ENCODE measurements at places on chromosomes 6 and 20.

DNA sequence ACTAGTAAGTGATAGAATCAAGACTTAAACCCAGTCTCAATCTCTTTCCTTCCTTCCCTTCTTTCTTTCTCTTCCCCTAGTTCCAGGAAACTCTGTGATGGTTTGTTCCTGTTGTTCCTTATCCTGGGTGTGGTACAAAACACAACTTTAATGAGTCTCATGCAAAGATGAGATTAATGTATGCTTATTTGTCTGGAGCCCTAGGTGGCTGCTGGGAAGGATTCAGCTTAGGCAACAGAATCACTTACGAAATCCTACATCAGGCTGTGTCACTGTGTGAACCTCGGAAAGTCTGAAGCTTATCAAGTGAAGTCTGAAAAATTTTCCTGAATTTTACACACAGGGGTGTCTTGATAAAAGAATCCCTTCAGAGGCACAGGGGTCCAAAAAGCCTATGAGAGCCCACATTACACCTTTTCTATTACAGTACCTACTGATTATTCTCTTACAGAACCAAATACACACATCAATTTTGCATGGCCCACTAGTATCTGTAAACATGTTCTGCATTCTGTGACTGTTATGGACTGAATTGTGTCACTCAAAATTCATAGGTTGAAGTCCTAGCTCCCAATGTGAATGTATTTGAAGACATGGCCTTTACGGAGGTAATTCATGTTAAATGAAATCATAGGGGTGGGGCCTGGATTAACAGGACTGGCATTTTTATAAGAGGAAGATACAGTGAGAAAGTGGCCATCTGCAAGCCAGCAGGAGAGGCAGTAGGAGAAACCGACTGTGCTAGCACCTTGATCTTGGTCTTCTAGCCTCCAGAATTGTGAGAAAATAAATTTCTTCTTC is 144.7 kb downstream of the MYB start:
- DNase-seq = no peak
- H3K27me3 ChIP-seq = no peaks in the 10 kb centered on the region
- H3K27ac ChIP-seq = no peak overlapping the region
- H3K4me1 ChIP-seq = no peaks in the 10 kb centered on the region
- H3K36me3 ChIP-seq = no peaks in the 10 kb centered on the region

DNA sequence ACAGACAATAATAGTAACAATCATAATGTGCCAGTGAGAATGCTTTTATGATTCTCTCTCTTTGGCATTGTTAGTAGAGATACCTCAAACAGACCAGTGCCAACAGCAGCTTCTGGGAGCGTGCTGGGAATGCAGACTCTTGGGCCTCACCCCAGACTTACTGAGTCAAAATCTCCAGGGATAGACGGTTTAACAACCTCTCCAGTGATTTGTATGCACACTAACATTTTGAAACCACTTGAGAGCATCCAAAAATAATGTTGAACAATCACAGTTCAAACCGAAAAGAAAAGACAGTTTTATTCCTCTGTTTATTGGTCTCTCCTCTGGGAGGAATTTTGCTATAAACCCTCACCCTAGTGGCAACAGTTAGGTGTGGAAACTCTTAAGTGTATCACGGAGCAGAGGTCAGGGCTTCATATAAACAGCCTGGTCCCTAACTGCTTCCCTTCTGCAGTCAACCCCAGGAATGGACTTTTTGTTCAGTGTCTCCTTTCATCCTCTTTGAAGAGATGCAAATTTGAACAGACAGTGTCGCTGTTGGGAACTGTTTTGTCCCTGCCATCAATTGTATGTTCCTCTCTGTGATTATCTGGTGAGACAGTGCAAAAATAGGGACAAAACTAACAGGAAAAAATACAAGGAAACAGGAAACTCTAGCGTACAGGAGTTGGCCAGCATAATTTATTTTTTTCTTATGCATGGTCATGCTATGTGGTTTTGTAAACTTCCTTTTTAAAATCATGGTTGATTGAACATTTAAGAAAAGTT is 162.4 kb upstream of the BTBD3 start:
- H3K36me3 ChIP-seq = no peaks in the 10 kb centered on the region
- H3K4me3 ChIP-seq = no peak overlapping the region
- DNase-seq = no peak

- H3K36me3 ChIP-seq = no peaks in the 10 kb centered on the region
- no peak overlapping the region for H3K4me3 ChIP-seq
- DNase-seq = no peak
- no peaks in the 10 kb centered on the region for H3K27me3 ChIP-seq
- no peaks in the 10 kb centered on the region for H3K4me1 ChIP-seq
- H3K27ac ChIP-seq = no peak overlapping the region
Measured at GRCh38 chr6:143097224-143097795, 36.6 kb downstream of the AIG1 start.

GRCh38 chr20:36344517-36345132 is 38.5 kb downstream of the DLGAP4 start:
- H3K4me1 ChIP-seq = no peaks in the 10 kb centered on the region
- no peak overlapping the region for H3K4me3 ChIP-seq
- H3K36me3 ChIP-seq = no peaks in the 10 kb centered on the region
- H3K27me3 ChIP-seq = peaks cover 23% of the 10 kb centered on the region
- H3K27ac ChIP-seq = no peak overlapping the region

- H3K27me3 ChIP-seq = no peaks in the 10 kb centered on the region
- no peak for DNase-seq
- no peak overlapping the region for H3K4me3 ChIP-seq
- H3K4me1 ChIP-seq = peaks cover 14% of the 10 kb centered on the region
- no peaks in the 10 kb centered on the region for H3K36me3 ChIP-seq
Measured at GRCh38 chr20:41133709-41134361, 3.5 kb upstream of the PLCG1 start.

GRCh38 chr20:41249411-41250281 is 67.9 kb downstream of the ZHX3 start:
- no peak overlapping the region for H3K4me3 ChIP-seq
- peak overlapping the region; percentile 92 for H3K27ac ChIP-seq
- peaks cover 66% of the 10 kb centered on the region for H3K4me1 ChIP-seq
- no peaks in the 10 kb centered on the region for H3K27me3 ChIP-seq
- DNase-seq = no peak

GRCh38 chr6:147382945-147383554 is 125.4 kb upstream of the SAMD5 start:
- no peaks in the 10 kb centered on the region for H3K4me1 ChIP-seq
- H3K27ac ChIP-seq = no peak overlapping the region
- H3K36me3 ChIP-seq = peaks cover 57% of the 10 kb centered on the region
- H3K27me3 ChIP-seq = no peaks in the 10 kb centered on the region
- no peak overlapping the region for H3K4me3 ChIP-seq
- DNase-seq = no peak

DNA sequence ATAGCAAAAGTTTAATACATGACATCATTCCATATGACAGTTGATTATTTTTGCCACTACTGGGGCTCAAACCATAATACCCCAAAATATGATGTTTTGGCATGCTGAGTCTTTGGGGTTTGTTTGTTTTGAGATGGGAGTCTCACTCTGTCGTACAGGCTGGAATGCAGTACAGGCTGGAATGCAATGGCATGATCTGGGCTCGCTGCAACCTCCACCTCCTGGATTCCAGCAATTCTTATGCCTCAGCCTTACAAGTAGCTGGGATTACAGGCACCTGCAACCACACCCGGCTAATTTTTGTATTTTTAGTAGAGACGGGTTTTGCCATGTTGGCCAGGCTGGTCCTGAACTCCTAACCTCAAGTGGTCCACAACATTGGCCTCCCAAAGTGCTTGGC is 1.3 kb upstream of the MRS2 start:
- H3K27me3 ChIP-seq = no peaks in the 10 kb centered on the region
- H3K4me3 ChIP-seq = no peak overlapping the region
- DNase-seq = no peak
- H3K27ac ChIP-seq = no peak overlapping the region
- H3K36me3 ChIP-seq = no peaks in the 10 kb centered on the region

All from esophagus squamous epithelium (tissue), 5 donors.